Esophagus squamous epithelium (tissue), 5 donors: ENCODE measurements at places on chromosomes 2 and 18. TPM values are rescaled to one million over a fixed set of nuclear protein-coding genes. Genes with fewer than 3 reads are reported as not detected.

GRCh38 chr2:56502616-56503015, 318.8 kb downstream of the CCDC85A start:
- no peak for DNase-seq

DNA sequence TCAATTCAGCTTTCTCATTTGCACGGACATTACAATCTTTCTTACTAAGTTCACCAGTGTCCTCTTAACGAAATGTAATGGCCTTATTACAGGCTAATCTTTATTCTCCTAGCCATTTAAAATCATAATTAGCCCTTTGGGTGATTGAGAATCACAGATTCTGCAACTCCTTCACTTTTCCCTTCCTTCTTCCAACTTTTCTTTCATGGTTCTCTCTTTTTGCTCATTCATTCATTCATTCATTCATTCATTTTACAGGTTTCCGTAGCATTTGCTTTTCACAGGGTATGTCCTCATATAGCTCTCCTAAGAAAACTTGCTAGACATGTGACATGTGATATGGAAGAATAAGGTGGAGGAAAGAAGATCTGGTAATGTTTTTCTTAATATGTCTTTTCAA, 16.0 kb downstream of the TBR1 start:
- DNase-seq: no peak

DNA sequence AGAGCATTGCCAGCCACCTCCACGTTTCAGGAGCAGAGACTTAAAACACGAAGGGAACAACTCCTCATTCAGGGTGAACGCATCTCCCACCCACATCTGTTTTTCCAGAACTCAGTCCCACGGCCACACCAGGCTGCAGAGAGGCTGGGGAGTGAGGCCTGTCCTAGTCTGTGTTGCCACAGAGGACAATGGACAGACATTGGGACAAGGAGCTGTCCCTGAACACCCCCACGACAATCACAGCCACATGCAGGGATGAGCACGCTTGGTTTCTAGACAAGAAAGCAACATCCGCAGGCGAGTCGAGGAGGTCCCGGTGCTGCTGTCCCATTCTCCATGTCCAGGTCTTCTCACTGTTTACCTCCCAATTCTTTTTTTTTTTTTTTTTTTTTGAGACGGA, 167.4 kb downstream of the EIPR1 start:
- no peak for DNase-seq

The SALL3 gene
- total RNA-seq: not detected
